CD4-positive, alpha-beta T cell treated with Interleukin-10 for 1 hour (primary cell): ENCODE measurements at places on chromosomes 12 and 14.

- DNase-seq: no peak
Measured at GRCh38 chr14:104531421-104532190, 48.0 kb upstream of the C14orf180 start.

GRCh38 chr12:579420-580110 is 83.7 kb downstream of the NINJ2 start:
- no peak for DNase-seq

- peak; percentile 44 for DNase-seq
Measured at GRCh38 chr14:77120771-77121743, 20.5 kb downstream of the ZDHHC22 start.

DNA sequence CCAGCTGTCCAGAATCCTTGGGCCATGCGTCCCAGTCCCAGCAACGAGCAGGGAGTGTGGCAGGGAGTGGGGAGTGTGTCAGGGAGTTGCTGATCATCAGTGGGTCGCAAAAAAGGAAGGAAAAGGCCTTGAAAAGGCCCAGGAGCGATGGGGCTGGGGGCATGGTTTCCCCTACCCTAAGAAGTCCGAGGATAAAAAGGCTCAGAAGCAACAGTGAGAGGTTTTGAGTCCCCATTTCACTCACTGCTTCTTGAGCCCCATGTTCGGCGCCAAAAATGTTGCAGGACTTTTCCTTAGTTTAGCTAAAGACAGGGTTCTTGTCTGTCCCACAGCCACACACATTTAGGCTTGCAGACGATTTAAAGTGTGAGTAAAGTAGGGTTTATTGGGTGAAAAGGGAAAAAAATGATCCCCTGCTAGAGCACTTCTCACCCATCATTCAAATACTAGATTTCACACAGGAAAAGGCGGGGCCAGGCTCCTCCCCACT is 189.5 kb downstream of the KCNC2 start:
- no peak for DNase-seq

- no peak for DNase-seq
Measured at GRCh38 chr12:42277396-42278127, 39.5 kb upstream of the YAF2 start.

GRCh38 chr14:77265561-77266335 is 5.3 kb downstream of the NGB start:
- DNase-seq: no peak

- DNase-seq: no peak
Measured at GRCh38 chr14:103552011-103552845, 10.2 kb downstream of the BAG5 start.

DNA sequence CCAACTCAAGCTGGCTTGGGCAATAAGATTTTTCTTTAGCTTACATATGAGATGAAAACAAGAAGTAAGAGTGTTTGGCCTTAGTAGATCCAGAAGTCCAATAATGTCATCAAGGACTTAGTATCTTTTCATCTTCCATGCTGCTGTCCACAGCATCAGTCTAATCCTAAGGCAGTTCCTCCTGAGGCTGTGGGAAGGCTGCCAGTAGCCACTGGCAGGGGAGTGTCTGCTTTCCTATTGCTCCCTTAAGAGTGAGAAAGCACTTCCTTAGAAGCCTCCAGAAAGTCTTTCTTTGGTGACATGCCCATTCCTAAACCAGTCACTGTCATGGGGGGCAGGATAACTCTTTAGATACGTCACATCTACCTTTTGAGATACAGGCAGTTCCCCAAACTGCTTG is 317.7 kb downstream of the BMP4 start:
- no peak for DNase-seq

- no peak for DNase-seq
Measured at GRCh38 chr12:62643486-62643885, 176.9 kb downstream of the MON2 start.

DNA sequence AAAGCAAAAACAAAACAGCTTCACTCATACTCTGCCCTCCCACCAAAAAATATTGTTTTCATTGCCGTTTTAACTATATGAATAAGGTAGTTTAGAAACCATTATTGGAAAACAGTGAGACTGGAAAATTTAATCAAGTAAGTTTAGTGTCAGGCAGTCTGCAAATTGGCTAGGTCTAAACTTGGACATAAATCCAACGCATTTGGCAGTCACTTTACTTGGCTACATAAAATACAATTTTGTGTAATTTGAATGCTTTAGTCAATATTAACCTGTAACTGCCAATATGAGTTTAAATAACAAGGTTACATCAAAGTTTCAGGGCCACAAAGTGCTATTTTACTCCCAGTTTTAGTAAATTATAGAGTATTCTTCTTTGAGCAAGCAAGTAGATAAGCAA is 202.3 kb upstream of the SLC38A2 start:
- DNase-seq: no peak

DNA sequence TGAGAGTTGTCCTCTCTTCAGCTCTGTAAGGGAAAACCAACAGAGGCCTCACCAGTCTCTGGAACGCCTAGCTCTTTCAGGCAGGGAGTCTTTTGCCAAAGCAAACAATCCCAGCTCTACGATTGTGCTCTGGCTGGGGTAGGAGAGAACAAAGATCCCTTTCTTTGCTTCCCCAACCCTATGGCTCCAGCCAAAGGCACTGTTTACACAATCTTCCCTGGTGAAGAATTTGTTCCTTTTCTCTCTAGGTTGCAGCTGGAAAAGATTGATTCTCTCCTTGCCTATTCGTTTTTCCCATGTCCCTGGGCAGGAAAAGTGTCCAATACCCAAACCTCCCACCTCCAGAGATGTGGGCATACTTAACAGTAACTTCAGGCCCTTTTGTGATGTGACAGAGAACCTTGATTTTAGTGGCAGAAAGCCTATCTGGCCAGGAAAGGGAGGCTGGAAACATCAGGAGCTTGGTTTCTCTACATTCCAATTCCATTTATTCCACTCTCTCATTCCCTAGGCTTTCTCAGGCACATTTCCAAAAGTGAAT is 16.8 kb downstream of the ATP5MC2 start:
- no peak for DNase-seq

- DNase-seq: peak; percentile 72
Measured at GRCh38 chr14:20415782-20416206, 2.5 kb upstream of the TEP1 start.

GRCh38 chr12:122035292-122035691 is 13.6 kb downstream of the BCL7A start:
- DNase-seq: no peak

GRCh38 chr12:47105914-47106674 is 26.3 kb upstream of the AMIGO2 start:
- DNase-seq: no peak

GRCh38 chr12:47985596-47986290 is 18.5 kb downstream of the COL2A1 start:
- no peak for DNase-seq

DNA sequence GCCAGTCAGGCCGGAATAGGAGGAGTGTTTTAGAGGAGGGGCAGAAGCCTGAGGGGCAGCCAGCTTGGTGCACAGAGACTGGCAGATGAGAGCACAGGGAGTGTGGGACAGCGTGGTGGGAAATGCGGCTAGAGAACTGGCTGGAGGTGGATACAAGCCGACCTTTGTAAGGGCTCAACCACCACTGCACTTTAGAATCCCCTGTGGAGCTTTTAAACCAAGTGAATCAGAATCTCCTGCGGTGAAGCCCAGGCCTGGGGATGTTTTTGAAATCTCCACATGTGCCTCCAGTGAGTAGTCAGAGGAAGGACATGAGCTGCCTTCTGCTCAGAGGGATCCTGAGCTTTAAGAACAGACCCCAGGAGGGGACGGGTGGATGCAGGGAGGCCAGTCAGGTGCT is 10.9 kb upstream of the PCED1B start:
- no peak for DNase-seq

DNA sequence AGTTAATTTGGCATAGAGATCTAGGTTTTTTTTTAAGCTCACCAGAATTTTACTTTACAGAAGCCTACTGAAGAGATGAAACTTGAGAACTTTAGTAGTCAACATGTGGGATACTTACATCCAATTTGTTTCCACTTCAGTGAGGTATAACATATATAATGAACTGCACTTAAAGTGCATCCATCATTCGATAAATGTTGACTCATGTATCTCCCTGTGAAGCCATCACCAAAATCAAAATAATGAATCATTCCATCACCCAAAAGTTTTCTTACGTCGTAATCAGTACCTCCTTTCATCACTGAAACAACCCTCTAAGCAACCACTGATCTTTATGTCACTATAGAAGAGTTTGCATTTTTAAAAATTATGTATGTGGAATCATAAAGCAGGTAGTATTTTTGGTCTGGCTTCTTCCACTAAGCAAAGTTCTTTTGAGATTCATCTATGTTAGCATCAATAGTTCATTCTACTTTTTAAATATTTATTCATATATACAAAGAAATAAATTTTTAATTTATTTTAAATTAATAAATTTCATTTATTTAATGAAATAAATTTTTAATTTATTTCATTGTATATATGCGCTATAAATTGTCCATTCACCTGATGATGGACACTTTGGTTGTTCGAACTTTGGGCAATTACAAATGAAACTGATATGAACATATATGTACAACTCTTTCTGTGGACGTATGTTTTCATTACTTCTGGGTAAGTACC is 2.0 kb upstream of the CPNE8 start:
- DNase-seq: no peak

DNA sequence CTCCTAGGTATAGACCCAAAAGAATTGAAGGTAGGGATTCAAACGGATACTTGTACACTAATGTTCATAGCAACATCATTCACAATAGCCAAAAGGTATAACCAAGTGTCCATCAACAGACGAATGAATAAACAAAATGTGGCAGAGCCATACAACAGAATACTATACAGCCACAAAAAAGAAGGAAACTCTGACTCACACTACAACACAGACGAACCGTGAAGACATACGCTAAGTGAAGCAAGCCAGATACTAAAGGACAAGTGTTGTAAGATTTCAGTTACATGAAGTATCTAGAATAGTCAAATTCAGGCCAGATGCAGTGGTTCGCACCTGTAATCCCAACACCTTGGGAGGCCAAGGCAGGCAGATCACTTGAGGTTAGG is 19.1 kb downstream of the CAMKK2 start:
- DNase-seq: no peak

- no peak for DNase-seq
Measured at GRCh38 chr12:124030510-124030909, 57.5 kb downstream of the ZNF664 start.

DNA sequence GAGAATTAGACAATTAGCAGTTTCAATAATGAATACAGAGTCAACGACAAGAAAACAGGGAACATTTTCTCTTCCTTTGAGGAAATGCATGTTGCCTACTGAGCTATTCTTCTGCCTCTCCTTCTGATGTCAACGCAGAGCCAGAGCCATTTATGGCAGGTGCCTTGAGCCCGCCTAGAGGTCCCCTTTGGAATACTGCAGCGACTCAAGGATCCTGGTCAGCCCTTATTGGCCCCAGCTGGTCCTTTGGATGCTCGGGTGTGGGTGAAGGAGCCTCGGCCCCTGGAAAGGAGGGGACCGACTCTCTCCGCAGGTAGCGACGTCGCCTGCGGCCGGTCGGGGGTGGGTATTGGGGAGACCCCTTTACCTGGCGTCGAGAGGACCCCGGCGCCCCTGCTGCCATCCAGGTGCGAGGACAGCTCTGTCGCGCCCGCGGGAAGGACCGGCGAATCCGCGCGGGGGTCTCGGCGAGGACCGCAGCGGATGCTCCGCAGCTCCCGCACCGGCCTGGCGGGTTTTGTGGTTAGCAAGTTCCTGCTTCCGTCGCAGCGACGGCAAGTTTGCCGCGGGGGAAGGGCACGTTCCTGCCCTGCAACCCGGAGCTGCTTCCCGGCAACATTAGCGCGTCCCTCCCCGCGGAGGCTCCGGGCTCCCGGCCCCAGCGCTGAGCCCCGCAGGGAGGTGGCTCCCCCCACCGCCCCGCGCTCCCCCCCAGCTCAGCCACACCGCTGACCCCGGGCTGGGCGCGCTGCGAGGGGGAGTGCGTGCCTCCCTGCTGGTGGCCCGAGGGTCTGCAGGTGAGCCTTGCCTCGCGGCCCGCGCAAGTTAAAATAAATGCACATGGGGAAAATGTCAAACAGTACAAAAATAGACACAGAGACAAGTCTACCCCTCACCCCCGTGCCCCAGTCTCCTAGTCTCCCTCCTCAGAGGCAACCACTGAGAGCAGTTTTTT is at the start of gene MANSC1:
Gene MANSC1, minus strand, starts transcription at position 532 of the 955 bp plus-strand sequence. CDS start 6,928 bp downstream, outside the sequence.
- DNase-seq: peak; percentile 59

DNA sequence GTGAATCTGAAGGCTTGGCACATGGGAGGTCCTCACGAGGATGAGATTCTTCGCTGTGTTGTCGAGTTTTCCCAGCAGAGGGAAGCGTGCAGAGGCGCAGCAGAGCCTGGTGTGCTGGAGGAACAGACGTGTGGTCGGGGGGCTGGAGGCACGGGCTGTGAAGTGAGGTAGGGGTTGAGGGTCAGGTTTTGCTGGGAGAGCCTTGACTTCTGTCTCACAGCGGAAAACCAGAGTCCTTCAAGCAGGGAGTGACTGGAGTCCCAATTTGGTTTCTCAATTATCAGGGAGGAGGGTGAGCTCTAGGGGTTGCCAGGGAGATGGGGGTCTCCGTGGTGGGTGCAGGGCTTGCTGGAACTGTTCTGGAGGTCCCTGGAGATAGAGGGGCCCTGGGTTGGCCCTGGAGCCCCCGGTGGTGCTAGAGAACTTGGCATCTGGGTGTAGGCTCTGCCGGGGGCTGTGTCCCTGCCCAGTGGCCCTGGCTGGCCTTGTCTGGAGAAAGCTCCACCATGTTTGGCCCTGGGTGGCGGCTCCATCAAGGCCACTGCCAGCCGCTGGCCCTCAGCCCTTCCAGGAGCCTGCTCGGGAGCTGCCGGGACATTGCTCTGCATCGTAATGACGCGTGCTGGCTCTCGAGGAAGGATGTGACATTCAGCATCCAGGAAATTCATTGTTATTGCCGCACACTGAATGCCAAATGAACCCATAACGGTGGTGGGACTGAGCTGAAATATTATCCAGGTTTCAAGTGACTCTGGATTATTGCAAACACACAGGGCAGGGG is 215.7 kb downstream of the KIF26A start:
- no peak for DNase-seq

GRCh38 chr14:72921396-72921795 is 4.9 kb upstream of the DCAF4 start:
- DNase-seq: no peak

DNA sequence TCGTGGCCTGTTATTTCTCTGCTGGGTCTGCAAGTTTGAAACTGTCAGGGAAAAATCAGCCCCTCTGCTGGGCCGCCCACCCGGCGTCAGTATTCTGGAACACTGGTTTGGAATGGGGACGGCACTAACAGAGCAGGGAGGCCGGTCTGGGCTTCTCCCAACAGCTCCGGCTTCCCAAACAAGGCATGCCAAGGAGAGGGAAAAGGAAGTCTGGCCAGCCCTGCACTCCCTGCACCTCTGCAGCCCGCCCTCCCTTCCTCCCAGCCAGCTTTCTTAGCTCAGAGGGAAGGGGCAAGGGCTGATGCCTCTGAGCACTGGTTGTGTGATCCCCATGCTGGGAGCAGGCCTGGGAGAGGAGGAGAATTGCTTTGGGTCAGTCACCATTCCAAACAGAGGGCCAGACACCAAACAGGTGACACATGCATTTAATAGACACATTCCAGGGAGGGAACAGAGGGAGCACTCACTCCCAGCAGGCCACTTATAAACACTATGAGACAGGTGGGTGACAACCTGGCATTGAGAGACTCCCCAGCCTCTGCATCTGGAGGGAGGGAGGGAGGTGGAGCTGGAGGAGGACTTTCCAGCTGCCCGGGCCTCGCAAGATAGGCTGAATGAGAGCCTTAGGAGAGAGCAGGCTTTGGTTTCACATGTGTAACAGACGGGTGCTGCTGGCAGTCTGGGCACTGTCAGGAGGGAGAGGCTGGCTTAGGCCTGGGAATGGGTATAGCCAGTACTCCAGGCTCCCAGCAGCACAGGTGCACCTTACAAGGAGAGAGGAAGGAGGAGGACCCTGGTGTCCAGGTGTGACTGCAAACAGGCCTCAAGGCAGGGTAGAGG is 10.3 kb downstream of the KRT75 start:
- DNase-seq: no peak

GRCh38 chr14:74414403-74415114 is 11.5 kb downstream of the SYNDIG1L start:
- DNase-seq: no peak
